ENCODE measurements at places on chromosomes 11 and 22.

DNA sequence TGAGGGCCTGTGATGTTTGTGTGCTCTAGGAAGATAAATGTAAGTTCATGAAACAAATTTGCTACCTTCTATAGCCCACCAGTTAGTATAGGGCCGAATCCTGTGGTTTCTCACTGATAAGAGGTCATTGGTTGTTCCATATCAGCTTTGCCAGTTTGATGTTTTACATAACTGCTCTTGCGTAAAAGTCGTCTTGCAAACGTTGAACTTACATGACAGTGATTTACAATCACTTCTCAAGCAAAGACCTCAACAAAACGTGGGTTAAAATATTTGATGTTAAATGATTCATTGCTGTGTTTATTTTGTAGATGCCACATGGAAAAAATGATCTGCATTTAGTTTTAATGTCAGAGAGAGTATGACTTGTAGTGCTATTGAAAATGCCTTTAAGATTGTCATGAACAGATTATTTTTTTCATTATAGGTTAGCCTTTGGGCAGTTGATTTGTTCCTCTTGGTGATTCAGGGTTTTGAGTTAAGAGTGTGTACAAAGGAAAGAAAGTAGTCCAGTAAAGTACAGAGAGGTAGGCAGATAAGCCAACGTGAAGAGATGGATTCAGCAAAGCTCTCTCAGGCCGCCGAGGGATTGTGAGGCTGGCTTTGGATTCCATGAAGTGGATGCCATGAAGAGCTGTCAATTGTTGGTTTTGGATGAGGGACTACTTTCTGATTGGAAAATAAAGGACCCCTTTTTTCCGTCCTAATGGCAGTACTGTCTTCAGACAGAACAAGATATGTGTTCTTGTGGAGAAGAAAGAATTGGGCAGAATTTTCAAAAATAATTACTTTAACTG, 2.6 kb downstream of the EWSR1 start:
- DNase-seq, result no peak

GRCh38 chr11:126352934-126353801, 2.3 kb upstream of the ST3GAL4 start:
- no peak for DNase-seq

DNA sequence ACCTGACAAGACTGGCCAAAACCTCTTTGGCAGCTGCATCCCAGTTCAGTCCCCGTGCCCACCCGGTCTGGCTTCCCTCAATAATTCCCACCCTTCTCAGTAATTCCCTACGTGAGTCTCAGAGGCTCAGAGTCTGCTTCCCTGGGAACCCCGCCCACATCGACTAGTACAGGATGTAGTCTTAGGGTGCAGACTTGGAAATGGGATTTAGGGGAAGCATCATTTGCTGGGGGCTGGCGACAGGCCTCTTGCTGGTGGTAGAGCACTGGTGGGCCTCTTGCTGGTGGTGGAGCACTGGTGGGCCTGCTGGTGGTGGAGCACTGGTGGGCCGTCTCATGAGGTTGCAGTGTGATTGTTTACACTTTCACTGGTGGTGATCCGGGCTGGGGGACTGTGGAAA, 199.5 kb upstream of the B3GAT1 start:
- no peak for DNase-seq

DNA sequence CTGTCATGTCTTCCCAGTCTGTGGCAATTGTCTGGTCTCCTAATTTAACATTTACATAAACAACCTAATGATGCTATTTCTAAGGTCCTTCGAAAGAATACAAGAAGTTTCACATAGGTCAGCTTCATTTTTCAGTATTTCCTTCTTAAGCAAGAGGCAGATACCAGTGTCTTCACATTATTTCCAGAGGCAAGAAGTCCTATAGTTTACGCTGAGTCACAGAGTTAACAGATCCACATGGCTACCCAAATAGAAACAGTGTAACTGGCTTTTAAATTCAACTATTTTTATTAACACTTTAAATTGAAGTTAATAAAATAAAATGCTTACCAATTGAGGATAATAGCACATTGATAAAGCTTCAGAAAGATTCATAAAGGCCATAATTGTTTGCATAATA, 10.9 kb downstream of the PRRG4 start:
- no peak for DNase-seq

GRCh38 chr22:46679706-46680269, 58.3 kb downstream of the CERK start:
- DNase-seq, result no peak

DNA sequence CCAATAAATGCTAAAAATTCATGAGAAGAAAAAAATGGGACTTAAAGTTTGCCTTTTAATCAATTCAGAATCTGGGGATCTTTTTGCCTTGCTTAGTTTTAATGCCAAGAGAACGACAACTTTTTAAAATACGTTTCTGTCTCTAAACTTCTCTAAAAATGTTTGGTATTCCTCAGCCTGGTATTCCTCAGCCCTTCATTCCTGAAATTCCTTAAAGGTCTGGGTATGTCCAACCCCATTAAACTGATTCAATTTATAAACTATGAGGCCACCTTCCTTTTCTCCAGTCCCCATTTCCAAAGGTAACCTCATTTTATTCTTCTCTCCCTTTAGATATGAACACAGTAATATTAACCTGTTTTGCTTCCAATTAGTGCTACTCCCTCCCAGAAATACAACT, 16.6 kb downstream of the POLA2 start:
- no peak for DNase-seq

- no peak for DNase-seq
These were observed 58.5 kb downstream of the UBASH3B start for GRCh38 chr11:122714004-122714403.

GRCh38 chr11:126477535-126478305, 122.2 kb downstream of the ST3GAL4 start:
- no peak for DNase-seq

DNA sequence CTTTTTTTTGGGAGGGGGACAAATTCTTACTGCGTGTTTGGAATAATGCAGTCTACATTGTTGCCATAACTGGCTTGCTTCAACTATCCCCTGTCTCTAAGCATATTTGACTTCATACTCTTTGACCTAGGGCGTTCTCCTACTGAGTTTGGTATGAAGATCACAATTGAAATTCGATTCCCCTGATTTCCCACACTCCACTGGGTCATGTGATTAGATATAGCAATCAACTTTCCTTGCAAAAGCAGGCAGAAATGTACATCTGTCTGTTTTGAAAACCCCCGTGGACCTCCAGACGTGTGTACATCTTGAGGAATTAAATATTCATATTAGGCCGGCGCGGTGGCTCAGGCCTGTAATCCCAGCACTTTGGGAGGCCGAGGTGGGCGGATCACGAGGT, 13.8 kb upstream of the CARD18 start:
- DNase-seq, result no peak

GRCh38 chr22:21977814-21978213, 4.8 kb downstream of the TOP3B start:
- no peak for DNase-seq

DNA sequence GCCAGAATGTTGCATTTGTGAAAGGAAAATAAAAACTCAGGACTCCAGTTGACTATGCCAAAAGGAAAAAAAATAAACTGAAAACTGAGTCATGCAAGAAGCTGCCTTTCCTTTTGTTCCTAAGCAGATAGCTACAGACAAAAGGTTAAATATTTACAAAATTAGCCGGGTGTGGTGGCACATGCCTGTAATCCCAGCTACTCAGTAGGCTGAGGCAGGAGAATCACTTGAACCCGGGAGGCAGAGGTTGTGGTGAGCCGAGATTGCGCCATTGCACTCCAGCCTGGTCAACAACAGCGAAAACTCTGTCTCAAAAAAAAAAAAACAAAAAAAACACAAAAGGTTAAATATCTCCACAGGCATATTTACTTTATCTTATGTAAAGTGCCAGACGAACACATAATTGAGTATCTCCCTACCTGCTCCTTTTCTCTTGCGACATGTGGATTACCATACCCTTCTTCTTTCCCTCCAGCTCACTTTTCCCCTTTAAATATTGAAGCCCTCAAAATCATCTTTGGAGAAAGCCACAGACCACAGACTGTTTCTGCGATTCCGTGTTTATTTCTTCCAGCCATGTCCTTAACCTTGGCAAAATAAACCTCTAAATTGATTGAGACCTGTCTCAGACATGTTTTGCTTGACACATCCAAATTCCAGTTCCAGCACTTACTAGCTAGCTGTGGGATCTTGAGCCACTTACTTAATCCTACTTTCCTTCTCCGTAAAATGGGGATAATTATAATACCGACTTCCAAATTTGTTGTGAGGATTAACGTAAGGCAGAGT, 2.3 kb upstream of the SMPD1 start:
- DNase-seq, result no peak

GRCh38 chr22:50576070-50576469, 2.2 kb downstream of the CPT1B start:
- no peak for DNase-seq

GRCh38 chr22:49983148-49984042, 22.8 kb downstream of the PIM3 start:
- DNase-seq, result no peak

GRCh38 chr11:65059959-65060824, 1.8 kb upstream of the NAALADL1 start:
- no peak for DNase-seq

GRCh38 chr11:117072517-117073461, 25.4 kb downstream of the SIK3 start:
- no peak for DNase-seq

GRCh38 chr11:19912958-19913892, 200.6 kb downstream of the NAV2 start:
- DNase-seq, result no peak

DNA sequence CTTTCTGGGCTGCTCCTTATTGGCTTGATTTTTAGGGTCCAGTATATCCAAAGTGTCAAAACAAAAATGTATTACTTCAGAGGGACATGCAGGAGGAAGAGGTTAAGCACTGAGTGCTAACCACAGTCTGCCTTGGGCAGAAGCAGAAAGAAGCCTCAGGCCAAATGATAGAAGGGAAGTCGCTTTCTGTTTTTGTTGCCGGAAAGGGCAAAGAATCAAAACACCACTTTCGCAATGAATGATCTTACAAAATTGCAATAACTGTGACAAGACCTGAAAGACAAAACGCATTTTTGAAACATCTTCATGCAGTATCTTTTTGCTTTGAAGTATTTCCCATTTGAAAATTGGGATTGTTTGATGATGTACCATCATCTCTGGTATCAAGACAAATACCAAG, 70.1 kb upstream of the PICALM start:
- no peak for DNase-seq

GRCh38 chr22:49540913-49541692, 286.6 kb downstream of the BRD1 start:
- DNase-seq, result no peak

GRCh38 chr11:128464878-128465450, 122.4 kb downstream of the ETS1 start:
- DNase-seq, result no peak

DNA sequence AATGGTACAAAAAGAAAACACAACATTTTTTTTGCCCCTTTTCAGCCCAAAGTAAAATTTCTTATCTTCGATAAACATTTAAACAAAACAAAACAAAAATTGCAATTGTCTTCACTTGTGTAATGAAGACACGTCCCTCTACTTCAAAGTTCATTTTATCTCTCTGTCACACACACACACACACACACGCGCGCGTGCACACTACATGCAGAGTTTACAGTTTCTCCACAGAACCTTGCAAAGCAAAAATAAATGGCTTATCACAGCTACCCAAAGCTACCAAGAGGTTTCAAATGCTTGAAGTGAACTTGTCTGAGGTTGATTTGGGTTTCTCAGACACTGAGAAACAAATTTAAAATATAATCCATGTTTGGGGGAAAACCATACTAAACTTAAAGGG, 72.3 kb downstream of the ETS1 start:
- no peak for DNase-seq

DNA sequence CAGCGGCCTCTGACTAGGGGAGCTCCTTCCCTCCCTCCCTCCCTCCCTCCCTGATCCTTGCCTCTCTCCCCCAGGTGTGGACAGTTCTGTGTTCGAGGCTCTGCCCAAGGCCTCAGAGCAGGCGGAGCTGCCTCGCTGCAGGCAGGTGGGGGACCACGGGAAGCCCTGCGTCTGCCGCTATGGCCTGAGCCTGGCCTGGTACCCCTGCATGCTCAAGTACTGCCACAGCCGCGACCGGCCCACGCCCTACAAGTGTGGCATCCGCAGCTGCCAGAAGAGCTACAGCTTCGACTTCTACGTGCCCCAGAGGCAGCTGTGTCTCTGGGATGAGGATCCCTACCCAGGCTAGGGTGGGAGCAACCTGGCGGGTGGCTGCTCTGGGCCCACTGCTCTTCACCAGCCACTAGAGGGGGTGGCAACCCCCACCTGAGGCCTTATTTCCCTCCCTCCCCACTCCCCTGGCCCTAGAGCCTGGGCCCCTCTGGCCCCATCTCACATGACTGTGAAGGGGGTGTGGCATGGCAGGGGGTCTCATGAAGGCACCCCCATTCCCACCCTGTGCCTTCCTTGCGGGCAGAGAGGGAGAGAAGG, 11.1 kb upstream of the POU2F3 start:
- DNase-seq, result no peak

- no peak for DNase-seq
These were observed 153.8 kb downstream of the CACNA1I start for GRCh38 chr22:39724390-39724789.

GRCh38 chr11:72238040-72238450, 5.9 kb downstream of the PHOX2A start:
- DNase-seq, result no peak

DNA sequence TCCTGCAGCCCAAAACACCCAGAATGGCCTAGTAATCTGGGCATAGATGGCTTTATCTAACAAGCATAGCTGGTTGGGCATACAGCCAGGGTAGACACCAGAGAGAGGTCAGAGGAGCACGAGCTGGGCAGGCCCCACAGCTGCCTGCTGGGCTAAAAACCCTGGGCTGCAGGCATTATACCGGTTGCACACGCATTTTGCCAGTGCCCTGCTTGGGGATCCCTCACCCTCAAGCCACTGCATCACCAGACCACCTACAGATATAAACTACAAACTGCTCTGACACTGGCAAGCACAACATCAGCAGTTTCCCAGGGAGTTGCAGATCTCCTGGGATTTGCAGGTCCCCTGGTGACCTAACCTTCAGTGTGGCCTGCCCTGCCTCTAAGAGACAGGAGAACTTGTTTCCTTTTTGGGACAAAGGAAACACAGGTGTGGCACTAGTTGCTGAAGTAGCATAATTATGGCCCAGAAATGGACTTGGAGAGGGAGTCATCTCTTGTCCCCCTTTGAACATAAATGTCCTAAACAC, 79.1 kb upstream of the SC5D start:
- no peak for DNase-seq

DNA sequence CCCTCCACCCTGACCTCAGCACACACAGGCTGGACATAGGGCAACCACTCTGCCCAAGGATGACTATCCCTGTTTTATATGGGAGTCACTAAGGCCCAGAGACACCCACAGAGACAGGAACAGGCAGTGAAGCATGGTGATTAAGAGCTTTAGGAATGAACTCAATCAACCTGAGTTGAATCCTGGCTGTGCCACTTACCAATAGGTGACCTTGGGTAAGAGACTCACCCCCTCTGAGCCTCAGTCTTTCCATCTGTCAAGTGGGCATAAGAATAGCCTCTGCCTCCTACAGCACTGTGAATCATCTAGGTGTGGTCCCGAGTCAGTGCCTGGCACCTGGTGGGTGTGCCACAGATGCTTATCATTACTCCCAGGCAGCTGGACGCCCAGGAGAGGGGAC, 6.8 kb downstream of the CRYBB1 start:
- no peak for DNase-seq

- DNase-seq, result no peak
These were observed 4.9 kb downstream of the DERL3 start for GRCh38 chr22:23833911-23834317.
